AG04450 (cell line): ENCODE measurements at places on chromosomes 1 and 21. TPM values are rescaled to one million over a fixed set of nuclear protein-coding genes. Genes with fewer than 3 reads are reported as not detected.

The SPATA21 gene
- 0.04 TPM in 1 of 2 replicates, not detected in the other for polyA plus RNA-seq

The SLC30A10 gene
- polyA plus RNA-seq = not detected in 2 replicates

The KCND3 gene
- polyA plus RNA-seq = 0.02 and 0.06 TPM in 2 replicates

The AKIRIN1 gene
- polyA plus RNA-seq = 62.5 and 74.3 TPM in 2 replicates

The SLC45A3 gene
- 1.7 and 1.8 TPM in 2 replicates for polyA plus RNA-seq

The SH3D21 gene
- 1.3 and 1.7 TPM in 2 replicates for polyA plus RNA-seq

The KRTAP13-1 gene
- polyA plus RNA-seq = not detected in 2 replicates

The SLC66A1 gene
- 11.5 and 16.3 TPM in 2 replicates for polyA plus RNA-seq

The HLX gene
- polyA plus RNA-seq = 3.7 TPM in 2 replicates

The LCE1C gene
- polyA plus RNA-seq = not detected in 2 replicates

The RGS18 gene
- polyA plus RNA-seq = 0.48 and 1.6 TPM in 2 replicates

The TNFSF4 gene
- 28.5 and 29.3 TPM in 2 replicates for polyA plus RNA-seq

The H3-3A gene
- 260 and 330 TPM in 2 replicates for polyA plus RNA-seq

The IVL gene
- polyA plus RNA-seq = not detected in 2 replicates

The SPRR1A gene
- not detected in 2 replicates for polyA plus RNA-seq

The OR2L3 gene
- polyA plus RNA-seq = not detected in 2 replicates

The OMA1 gene
- 12.1 and 17.3 TPM in 2 replicates for polyA plus RNA-seq

The KISS1 gene
- polyA plus RNA-seq = 3.4 and 7.0 TPM in 2 replicates

The NBPF14 gene
- 29.5 and 32.6 TPM in 2 replicates for polyA plus RNA-seq

The CHAF1B gene
- polyA plus RNA-seq = 3.5 and 3.7 TPM in 2 replicates

The INSRR gene
- not detected in 2 replicates for polyA plus RNA-seq

The LRRC38 gene
- polyA plus RNA-seq = not detected in 2 replicates

The HSD3B2 gene
- polyA plus RNA-seq = not detected in 2 replicates

The NBPF10 gene
- 1.5 and 1.9 TPM in 2 replicates for polyA plus RNA-seq

The ZBTB37 gene
- polyA plus RNA-seq = 2.4 and 2.8 TPM in 2 replicates
